ENCODE measurements at places on chromosomes 12 and 14.

- no peak for DNase-seq
Observed at GRCh38 chr12:126198966-126199692, 1133.9 kb downstream of the AACS start.

GRCh38 chr14:67393689-67394088, 18.3 kb downstream of the PLEK2 start:
- DNase-seq = no peak

DNA sequence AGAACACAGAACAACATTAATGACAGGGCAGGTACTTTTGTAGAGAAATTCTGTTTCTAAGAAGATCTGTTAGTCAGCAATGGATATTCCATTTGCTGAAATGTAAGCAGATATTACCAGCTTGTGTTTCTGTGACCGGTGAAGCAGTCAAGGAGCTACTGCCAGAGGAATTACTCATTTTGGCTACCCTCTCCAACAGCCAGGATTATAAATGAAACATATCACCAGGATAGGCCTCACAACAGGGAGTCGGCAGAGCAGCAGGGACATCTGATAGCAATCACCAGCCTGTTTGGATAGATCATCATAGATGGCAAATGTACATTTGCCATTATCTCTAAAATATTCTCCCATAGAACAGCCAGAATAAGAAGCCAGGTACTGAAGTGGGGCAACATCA, 440.7 kb downstream of the KCNH5 start:
- DNase-seq = no peak

DNA sequence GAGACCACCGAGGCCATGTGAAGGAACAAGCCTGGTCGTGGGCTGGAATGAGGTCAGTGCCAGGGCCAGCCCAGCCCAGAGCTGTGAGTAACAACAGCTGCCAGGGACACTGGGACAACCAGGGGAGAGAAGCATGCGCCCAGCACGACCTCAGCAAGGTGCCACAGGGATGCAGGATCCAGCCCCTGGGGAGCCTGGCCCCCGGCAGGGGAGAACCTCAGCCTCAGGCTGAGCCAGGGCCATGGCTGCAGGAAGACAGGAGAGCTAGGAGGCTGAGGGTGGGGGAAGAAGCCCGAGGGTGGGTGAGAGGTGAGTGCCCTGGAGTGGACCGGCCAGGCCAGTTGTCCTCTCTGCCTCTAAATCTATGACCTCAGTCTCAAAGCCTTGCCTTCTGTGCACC, 62.6 kb downstream of the BCL11B start:
- no peak for DNase-seq

DNA sequence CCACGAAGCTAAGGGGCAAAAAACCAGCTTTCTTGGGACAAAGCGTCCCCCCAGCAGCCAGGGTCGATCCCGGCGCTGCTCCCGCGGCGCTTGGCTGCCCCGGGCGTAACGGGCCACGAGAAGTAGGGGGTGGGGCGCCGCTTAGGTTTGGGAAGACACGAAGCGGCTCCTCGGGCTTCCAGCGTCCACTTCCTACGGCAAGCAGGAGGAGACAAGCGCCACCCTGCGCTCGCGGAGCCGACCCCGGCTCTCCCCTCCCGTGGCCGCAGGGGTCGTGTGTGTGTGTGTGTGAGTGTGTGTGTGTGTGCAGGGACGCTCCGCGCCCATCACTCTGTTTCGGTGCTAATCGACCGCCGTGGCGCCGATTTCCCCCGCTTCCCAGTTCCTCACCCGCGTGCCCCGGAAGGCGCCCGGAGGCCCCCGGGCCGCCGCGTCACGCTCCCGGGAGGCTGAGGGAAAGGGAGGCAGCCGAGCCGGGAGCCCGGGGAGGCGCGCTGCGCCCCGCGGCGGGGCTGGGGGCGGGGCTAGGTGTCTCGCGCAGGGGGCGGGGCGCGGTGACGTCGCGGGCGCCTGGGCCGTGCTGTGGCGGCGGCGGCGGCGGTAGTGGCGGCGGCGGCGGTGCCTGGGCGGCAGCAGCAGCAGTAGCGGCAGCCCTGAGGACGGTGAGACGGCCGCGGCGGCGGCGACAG, at the start of gene ERC1:
Gene ERC1 (plus strand): TSS at position 563 of the 689 bp plus-strand sequence. CDS start 36,681 bp downstream, outside the sequence.
- DNase-seq = peak; percentile 77

DNA sequence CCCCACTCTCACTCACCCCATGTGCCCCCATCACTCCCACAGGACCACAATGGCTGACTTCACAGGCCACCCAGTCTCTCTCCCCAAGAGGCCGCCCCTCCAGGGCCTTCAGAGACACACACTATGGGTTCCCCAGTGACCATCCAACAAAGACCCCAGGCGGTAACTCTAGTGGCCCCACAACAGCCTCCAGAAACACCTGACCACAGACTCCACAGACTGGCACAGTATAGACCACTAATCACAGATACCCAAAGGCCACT, 3.0 kb downstream of the ZNF605 start:
- DNase-seq = no peak

DNA sequence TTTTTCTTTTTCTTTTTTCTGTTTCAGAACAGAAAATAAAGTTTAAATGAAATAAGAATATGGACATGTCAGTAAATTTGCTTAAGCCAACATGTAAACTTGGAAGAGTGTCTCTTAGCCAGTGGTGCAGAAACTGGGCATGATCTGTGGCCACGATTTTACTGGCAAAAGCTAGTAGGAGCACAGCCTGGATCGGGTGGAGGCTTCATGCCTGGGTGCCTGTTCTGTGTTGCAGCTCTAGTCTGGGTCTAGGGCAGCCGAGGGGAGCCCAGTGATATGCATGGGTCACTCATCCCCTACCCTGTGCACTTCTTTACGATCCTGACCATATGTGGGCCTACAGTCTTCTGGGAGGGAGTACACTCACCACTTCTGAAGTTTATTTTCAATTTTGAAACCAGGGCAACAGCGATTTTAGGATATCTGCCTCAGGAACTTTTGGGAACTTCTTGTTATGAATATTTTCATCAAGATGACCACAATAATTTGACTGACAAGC, 45.6 kb upstream of the SMCO2 start:
- DNase-seq = no peak

- DNase-seq = no peak
Observed at GRCh38 chr12:40499856-40500255, 192.4 kb upstream of the CNTN1 start.

- no peak for DNase-seq
Observed at GRCh38 chr14:75299059-75299458, 20.4 kb downstream of the FOS start.

DNA sequence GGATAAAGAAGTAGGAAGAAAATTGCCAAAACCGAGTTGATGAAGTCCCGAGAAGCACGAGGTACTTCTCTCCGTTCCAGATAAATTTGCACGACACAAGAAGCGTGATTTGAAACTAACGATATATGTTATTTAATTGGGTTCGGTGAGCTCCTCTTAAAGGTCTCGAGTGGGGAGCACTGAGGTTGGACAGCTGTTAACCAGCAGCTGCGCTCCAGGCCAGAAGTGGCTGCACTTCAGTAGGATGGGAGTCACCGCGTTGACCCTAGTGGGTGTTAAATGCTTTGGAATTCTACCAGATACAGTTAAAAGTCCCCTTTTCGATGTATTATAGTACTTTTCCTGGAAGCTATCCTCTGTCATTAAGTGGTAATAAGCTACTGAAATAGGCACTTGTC, 953 bp upstream of the DCAF5 start:
- DNase-seq = no peak

DNA sequence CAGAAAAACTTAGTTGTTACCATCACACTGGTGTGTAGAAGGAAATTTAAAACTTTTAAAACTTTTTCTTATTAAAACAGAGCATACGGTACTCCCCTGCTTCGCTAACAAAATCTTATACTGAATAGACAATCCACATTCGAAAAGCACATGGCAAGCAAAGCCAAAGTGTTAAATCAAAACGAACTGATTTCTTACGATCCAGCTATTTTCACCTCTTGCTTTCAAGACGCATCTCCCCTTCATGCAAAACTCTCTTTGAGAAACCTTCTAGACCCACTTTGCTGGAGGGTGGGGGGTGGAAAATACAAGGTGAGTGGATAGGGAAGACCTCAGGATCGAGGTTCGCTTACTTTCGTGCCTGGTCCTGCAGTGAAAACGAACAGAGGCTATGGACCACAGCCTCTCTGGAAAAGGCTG, 328 bp downstream of the INTS13 start:
- DNase-seq = no peak

GRCh38 chr12:47527816-47528215, 178.0 kb downstream of the RPAP3 start:
- DNase-seq = no peak

Data from T-helper 2 cell (primary cell).